Activated naive CD4-positive, alpha-beta T cell treated with anti-CD3 and anti-CD28 coated beads, Interleukin-2, amount 10 ng/mL, durations not matched to agents 7 days and 5 days (primary cell): ENCODE measurements at places on chromosomes 5 and 9.

- DNase-seq: no peak
Measured at GRCh38 chr9:106653213-106653612, 209.8 kb upstream of the ZNF462 start.

DNA sequence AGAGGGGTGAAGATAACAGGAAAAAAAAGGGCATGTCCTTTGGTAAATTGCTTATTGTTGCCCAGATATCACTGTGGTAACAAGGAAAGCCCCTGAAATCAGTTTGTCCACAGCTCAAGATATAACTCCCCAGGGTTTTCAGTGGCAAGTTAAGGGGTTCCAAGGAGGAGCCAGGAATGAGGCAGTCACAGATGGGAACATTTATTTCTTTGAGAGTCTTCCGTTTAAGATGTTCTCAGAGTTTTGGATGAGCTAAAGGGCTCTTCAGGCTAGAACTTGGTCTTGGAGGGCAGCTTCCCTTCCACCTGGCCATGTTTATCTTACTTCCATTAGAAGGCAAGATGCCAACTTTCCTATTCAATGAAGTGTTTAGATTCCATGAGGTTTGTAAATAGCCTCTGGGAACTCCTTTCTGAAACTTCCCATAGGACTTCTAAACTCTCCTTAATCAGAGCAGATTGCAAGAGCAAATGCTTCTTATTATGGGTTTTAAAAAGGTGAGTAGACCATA is 277.6 kb upstream of the TNC start:
- DNase-seq: no peak

- no peak for DNase-seq
Measured at GRCh38 chr9:3205421-3206095, 320.2 kb downstream of the RFX3 start.

DNA sequence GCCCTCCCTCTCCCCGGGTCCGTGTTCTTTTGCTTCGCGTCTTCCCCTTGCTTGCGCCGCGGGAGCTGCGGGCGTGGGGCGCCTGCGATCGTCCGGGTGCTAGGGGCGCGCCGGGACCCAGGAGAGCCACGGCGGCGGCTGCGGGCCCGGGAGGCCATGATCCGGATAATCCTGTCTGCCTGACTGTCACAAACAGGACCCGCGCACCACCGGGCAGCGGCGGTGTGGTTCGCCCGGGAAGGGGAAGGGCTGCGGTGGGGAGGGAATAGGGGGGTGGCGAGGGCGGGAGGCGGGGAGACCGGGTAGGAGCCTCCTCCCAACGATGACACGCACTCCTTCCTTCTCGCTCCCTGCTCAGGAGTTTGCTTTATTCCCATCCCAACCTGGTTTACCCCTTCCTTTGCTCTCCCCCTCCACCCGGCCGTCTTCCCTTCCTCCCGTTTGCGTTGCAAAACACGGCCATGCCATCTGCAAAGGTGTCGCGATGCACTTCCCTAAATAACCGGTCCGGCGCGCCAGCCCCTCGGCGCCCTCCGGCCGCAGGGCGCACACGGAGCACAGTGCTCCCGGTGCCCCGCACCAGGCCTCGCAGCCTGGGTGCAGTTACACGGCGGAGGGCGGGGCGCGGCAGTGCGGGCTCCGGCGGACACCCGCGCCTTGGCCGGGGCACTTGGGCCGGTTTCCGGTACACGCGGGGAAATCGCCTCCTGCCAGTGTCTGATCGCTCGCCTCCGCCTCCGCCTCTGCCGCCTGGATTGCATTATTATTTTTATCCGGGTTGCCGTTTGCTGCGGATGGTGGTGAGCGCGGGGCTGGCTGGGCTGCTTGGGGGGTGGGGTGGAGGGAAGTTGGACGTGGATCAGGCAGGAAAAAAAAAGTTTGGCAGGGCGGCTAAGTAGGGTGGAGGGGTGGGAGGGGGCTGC is 1.5 kb downstream of the SMARCA2 start:
- peak; percentile 76 for DNase-seq

DNA sequence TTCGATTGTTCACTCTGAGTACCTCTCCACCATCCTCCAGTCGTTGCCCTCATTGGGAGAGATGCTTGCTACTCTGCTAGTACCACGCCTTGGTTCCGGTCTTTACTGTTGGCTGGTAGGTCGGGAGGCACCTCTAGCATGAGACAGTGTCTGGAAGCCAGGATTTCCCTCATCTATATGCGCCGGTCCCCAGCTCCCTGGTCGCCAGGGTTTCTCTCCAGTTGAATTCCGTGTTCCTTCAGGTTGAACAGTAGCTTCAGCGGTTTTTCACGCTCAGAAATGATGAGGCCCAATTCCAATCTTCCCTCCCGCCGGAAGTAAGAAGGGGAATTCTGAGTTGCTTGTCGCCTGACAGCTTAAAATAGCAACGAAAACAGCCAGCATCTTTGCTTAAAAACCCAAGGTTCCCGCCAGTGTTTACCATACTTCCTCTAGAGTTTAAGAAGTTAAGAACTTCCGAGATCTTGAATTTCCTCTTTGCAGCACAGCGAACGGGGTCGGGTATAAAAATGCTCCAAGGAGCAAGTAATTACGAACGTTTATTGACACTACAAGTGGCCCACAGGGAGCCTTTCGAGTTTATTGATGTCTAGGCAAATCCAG is 1.3 kb upstream of the ST8SIA4 start:
- DNase-seq: peak; percentile 72

DNA sequence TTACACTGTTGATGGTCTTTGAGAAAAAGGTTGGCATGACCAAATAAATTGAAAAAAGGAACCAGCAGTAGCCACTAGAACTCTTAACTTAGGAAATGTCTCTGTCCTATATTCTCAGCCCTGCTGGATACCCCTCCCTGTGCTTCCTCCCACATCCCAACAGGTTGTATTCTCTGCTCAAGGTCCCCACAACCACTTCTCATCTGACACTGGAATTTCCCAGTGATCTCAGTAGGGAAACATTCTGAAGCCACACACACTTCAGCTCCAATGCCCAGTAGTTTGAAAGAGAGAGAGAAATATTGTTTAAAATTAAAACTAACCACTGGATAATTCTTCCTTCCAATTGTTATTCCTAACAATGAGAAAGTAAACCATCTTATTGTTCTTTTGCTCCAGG is 30.0 kb upstream of the NREP start:
- no peak for DNase-seq

- DNase-seq: no peak
Measured at GRCh38 chr9:76115982-76116646, 225.6 kb downstream of the PCSK5 start.
